ENCODE measurements at places on chromosomes 3 and 15.

GRCh38 chr15:90586948-90587347 lies 57.2 kb downstream of the CRTC3 start:
- DNase-seq: no peak

DNA sequence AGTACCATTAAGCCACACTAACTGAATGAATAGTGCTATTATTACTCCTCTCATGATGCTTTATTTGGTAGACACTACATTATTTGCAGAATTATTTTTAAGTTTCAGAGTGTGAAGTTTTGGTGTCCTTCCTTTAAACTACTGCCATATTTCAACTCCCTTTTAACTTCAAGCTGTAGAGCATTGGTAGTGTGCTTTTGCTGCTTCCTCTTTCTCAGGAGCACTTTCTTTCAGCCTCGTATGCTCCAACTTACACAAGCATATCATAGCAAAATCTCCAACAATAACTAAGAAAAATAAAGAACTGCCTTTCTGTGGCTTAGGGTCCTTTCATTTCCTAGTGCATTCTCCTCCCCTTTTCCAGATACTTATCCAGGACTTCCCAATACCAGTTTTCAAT lies 476.4 kb upstream of the AGTR1 start:
- DNase-seq: no peak

GRCh38 chr3:43081796-43082195 lies 24.1 kb downstream of the POMGNT2 start:
- no peak for DNase-seq

DNA sequence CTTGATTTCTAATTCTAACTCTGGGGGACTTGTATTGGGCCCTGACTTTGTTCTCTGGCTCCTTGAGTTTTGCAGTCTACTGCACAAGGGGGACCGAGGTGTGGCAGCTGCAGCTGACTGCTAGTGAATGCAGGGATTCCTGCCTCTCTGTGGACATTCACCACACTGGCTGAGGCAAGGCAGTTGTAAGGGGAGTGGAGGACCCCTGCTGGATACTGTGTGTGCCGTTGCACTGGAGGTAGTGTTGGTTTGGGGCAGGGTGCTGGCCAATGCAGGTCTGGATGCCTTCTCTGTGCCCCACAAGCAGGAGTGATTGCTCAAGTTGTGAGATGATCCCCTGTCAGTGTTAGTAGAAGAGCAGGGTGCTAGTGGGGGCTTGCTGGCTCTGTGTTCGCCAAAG lies 626.1 kb downstream of the SQOR start:
- no peak for DNase-seq

Data from HuH-7 (cell line).